ENCODE measurements at places on chromosomes 3 and 15. TPM values are rescaled to one million over a fixed set of nuclear protein-coding genes. Genes with fewer than 3 reads are reported as not detected.

The ZNF620 gene
- 2.9 TPM for total RNA-seq

DNA sequence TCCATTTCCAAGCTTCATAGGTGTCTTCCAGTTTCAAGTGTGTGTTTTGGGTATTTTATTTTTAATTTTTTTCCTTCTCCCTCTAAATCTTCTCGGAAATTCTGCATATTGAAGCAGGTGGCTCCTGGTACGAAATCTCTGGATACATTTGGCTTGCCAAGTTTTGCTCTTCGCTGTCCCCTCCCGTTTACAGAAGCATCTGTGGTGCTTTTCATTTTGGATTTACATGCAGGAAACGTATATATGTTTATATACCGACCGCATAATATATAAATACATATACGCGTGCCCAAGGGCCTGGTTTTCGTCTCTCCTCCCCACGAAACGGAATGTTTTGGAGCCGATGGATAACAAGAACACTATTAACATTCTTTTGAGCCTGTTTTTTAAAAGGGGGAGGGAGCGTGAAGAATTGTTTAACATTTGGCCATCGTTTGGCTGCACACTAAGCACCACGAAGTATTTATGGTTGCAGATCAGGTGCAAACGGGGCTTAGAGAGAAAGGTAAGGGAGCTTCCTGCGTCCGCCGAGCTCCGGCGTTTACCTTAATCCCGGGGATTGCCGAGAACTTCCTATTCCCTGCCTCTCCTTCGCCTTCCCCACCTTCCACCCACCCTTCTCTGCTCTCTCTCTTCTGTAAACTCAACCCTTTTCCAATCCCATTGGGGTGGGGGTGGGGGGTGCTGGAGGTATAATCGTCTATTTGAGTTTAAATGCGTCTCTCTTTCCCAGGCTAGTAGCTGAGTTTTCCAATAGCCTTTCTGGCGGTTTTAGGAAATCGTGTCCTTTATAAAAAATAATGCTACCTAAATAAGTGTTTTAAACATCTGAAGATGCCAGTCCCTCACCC is 1.1 kb upstream of the NLGN1 start:
- peaks cover 16% of the 10 kb centered on the region for H3K4me1 ChIP-seq
- H3K4me3 ChIP-seq: peak overlapping the region; percentile 67
- H3K36me3 ChIP-seq: no peaks in the 10 kb centered on the region
- peak overlapping the region; percentile 80 for H3K27ac ChIP-seq
- peaks cover 20% of the 10 kb centered on the region for H3K27me3 ChIP-seq
- peak; percentile 26 for DNase-seq

DNA sequence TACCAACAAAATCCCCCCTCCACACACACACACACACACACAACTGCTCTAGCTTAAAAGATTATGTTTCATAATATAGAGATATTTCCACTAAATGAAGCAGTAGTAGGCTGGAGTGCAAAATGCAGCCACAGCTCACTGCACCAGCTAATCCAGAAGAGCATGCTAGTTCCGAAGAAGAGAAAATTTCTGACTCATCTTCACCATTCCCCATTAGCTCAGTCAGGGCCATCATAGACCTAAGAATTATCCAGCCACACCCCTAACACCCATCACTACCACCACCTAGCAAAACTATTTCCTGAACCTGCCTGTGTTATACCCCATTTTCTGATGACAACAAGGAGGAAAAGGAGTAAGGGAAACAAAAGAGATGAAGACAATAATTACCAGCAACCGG is 67.1 kb upstream of the UBE2E2 start:
- no peaks in the 10 kb centered on the region for H3K27me3 ChIP-seq
- DNase-seq: no peak

GRCh38 chr3:3559786-3560185 is 239.4 kb upstream of the LRRN1 start:
- peaks cover 5% of the 10 kb centered on the region for H3K4me1 ChIP-seq
- DNase-seq: no peak
- H3K36me3 ChIP-seq: no peaks in the 10 kb centered on the region
- no peak overlapping the region for H3K4me3 ChIP-seq
- no peaks in the 10 kb centered on the region for H3K27me3 ChIP-seq

GRCh38 chr15:88498996-88499395 is 31.5 kb downstream of the MRPS11 start:
- H3K36me3 ChIP-seq: peaks cover 26% of the 10 kb centered on the region
- H3K4me3 ChIP-seq: no peak overlapping the region
- no peak for DNase-seq
- no peaks in the 10 kb centered on the region for H3K4me1 ChIP-seq

The GASK1A gene
- 14.6 TPM for total RNA-seq

The PIAS1 gene
- total RNA-seq: 18.8 TPM

The FANCD2OS gene
- not detected for total RNA-seq

The A4GNT gene
- not detected for total RNA-seq

The GOLGA6D gene
- 0.09 TPM for total RNA-seq

GRCh38 chr3:172161959-172162358 is 122.6 kb downstream of the FNDC3B start:
- H3K4me1 ChIP-seq: peaks cover 3% of the 10 kb centered on the region
- H3K4me3 ChIP-seq: no peak overlapping the region
- peak overlapping the region; percentile 69 for H3K27ac ChIP-seq
- no peaks in the 10 kb centered on the region for H3K27me3 ChIP-seq

DNA sequence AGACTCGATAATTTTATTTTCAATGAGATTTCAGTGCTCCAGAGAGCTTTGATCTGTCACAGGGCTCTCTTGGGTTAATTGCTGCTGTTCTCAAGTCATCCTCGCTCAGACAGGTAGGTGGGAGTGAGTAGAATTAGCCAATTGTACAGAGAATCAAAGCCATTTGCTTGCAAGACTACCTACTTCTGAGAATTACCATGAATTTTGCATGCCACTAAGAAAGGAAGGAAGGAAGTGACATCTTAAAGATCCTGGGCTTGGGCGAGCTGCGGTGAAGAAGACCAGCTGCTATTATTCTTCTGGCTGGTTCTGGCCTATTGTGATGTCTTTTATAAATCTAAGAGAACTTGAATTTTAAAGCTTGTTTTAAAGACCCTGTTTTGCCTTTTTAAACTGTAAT is 154.1 kb upstream of the LPP start:
- DNase-seq: no peak
- no peaks in the 10 kb centered on the region for H3K36me3 ChIP-seq
- no peak overlapping the region for H3K4me3 ChIP-seq

DNA sequence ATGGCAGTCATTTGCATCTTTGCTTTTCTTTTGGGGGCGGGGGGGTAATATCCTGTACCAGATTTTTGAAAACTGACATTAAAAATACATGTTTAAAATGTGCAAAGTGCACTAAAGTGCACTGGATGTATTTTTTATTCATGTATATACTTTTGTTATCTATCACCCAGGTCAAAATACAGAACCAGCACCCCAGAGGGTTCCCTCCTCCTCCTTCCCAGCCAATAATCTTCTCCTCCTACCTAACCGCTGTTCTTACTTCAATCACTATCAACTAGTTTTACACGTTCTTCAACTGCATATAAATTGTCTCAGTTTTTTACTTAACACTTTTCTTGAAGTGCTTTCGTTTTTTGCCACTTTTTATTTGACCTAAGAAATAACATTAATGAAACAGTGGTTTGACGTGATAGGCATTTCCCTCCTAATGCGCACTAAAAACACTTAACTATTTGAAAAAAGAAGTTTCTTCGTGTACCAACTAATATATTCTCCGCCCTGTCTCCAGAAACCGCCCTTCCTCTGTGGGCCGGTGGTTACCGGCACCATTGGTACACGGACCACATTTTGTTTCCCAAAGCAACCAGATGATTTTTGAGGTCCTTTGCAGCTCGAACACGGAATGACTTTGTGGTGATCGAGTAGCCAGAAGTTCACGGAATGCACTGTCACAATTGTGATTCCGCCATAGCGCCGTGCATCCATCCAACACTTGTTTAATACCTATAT is 836 bp upstream of the AKAP13 start:
- DNase-seq: peak; percentile 42
- no peaks in the 10 kb centered on the region for H3K27me3 ChIP-seq
- H3K36me3 ChIP-seq: no peaks in the 10 kb centered on the region
- H3K27ac ChIP-seq: peak overlapping the region; percentile 83
- H3K4me3 ChIP-seq: peak overlapping the region; percentile 70

DNA sequence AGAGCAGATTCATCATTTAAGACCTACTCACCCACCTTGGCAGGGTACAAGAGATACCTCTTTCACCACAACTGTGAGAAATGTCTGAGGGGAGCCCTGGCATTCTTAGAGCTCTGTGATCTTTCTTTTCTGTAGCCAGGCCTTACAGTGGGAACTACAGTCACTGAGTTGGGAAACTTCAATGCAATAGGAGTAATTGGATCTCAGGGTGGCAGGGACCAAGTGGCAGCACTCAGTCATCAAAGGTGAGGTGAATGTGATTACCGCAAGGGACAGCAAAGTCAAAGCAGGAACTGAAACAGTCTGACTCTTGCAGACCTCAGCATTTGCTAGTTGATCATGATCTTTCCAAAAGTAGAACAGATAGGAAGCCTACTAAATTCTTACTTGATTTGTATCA is 7.2 kb upstream of the MCF2L2 start:
- no peak overlapping the region for H3K4me3 ChIP-seq
- H3K4me1 ChIP-seq: no peaks in the 10 kb centered on the region
- no peaks in the 10 kb centered on the region for H3K36me3 ChIP-seq
- DNase-seq: no peak

DNA sequence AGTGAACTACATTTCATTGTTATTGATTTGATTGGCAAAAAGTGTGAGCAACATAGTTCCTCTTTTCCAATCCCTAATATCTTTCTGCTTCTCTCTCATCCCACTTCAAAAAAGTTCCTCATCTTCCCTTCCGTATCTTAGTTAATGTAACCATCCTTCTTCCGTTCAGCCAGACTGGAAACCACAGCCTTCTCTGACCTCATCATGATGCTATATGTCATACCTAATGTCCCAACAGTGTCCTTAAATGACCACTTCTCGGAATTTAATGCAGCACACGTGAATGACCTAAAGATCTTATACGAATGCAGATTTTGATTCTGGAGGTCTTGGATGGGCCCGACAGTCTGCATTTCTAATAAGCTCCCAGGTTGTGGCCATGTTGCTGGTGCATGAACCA is 320.3 kb upstream of the SATB1 start:
- no peaks in the 10 kb centered on the region for H3K27me3 ChIP-seq
- DNase-seq: peak; percentile 49
- H3K36me3 ChIP-seq: no peaks in the 10 kb centered on the region
- H3K27ac ChIP-seq: no peak overlapping the region

- no peak for DNase-seq
- H3K27ac ChIP-seq: no peak overlapping the region
- no peaks in the 10 kb centered on the region for H3K27me3 ChIP-seq
- peak overlapping the region; percentile 91 for H3K4me3 ChIP-seq
- H3K36me3 ChIP-seq: no peaks in the 10 kb centered on the region
- H3K4me1 ChIP-seq: peaks cover 2% of the 10 kb centered on the region
These were observed 1.3 kb downstream of the DMXL2 start for GRCh38 chr15:51621155-51621765.

The TRAT1 gene
- 0.09 TPM for total RNA-seq

GRCh38 chr3:150623945-150624344 is 20.8 kb downstream of the SELENOT start:
- H3K27ac ChIP-seq: no peak overlapping the region
- no peaks in the 10 kb centered on the region for H3K4me1 ChIP-seq
- H3K27me3 ChIP-seq: no peaks in the 10 kb centered on the region
- DNase-seq: no peak
